Hindlimb muscle (tissue), 1 donor: ENCODE measurements at places on chromosomes 6 and 20. TPM values are rescaled to one million over a fixed set of nuclear protein-coding genes. Genes with fewer than 3 reads are reported as not detected.

ALDH5A1 gene
- 8.2 TPM for polyA plus RNA-seq

DNA sequence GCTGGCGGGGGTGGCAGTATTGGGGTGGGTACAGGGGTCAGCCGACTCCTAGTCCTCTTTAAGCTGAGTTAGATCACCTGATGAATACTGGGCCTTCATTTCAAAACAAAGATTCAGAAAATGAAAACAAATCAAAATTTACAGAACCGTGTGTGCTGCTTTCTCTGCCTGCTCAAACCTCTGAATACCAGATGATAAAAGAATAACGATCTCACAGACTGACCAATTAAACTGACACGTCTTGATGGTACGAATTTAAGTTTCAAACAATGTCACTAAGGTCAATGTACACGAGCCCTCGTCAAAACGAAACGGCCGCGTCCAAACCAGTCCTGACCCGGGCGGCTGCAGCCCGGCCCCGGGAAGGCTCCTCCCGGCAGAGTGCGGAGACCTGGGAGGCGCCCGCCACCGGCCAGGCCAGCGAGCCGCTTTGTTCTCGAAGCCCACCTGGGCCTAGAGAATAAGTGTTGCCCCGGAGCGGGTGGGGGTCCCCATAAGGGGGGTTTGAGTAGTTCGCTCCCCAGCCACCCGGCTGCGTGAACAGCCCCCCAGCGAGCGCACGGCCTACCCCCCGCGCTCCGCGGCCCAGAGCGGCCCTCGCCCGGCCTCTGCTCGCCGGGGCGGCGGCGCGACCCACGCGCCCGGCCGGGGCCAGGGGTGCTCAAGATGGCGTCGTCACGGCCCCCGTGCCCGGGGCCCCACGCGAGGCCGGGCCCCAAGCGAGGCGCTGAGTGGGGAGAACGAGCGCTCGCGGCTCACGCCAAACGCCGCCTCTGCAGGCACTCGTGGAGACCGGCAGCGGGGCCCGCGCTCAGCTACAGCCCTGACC, 728 bp downstream of the PSMA7 start:
- no peak for DNase-seq

- DNase-seq = no peak
Measured at GRCh38 chr20:17732907-17733521, 33.2 kb downstream of the BANF2 start.

GRCh38 chr6:25746968-25747367, 7.6 kb upstream of the SLC17A4 start:
- no peak for DNase-seq
